ENCODE measurements at places on chromosomes 2 and 18.

GRCh38 chr18:35592298-35592697 lies 10.8 kb downstream of the GALNT1 start:
- peak; percentile 75 for DNase-seq

GRCh38 chr2:6970551-6970950 lies 53.3 kb downstream of the RNF144A start:
- no peak for DNase-seq

- DNase-seq = no peak
Observed at GRCh38 chr18:26424428-26425147, 123.8 kb downstream of the KCTD1 start.

GRCh38 chr2:191051825-191052778 lies 38.1 kb upstream of the STAT1 start:
- no peak for DNase-seq

DNA sequence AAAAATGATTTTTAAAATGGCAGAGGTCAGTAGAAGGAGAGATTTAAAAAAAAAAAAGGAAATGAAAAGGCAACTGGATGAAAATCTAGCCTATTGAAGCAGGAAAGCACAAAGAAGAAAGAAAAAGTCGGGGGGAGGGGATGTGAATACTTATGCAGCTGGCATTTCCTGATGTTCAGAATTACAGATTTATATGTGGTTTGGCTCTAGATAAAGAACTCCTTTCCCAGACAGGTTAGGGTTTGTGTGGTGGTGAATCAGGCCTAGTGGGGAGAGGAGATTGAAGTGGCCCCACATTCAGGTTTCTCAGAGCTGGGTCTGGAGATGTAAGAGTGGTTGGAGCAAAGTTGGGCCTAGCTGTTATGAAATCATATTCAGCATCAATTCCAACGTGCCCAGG lies 394.4 kb downstream of the FIGN start:
- no peak for DNase-seq

- peak; percentile 73 for DNase-seq
Observed at GRCh38 chr2:39469807-39470206, 32.7 kb upstream of the MAP4K3 start.

DNA sequence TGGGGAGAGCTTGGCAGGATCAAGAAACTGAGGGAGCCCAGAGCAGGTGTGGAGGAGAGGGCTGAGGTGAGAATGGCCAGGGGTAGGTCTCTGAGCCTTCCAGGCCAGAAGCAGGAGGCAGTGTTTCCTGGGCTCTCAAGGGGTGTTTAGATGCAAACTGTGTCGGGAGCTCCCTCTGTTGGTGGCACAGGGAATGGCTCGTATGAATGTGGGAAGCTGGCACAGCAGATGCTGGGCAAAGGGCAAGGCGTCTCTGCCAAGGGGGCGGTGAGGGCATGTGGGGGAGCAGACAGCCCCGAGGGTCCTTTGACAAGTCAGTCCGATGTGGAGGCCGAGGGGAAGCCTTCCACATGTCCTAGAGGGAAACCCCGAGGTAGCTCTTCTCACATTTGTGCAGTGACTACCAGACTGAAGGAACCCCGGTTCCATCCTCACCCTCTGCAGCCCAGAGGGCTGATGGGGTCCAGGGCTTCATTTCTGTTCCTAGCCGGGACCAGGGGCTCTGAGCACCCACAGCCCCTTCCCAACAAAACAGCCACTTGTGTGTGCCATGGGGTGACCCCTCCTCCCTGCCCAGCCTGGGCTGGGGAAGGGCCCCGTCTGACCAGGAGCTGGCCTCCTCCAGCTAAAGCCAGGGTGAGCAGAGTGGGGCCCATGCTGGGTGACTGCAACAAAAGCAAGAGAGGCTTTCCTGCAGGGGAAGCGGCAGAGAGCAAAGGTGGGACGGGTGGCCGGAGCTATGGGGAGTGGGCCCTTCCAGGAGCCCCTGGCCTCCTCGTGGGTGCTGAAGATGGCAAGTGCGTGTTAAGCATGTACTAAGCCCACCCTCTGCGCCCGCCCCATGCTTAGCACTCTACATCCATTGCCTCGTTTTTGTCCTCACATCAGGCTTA lies 103.4 kb downstream of the SEPTIN10 start:
- peak; percentile 61 for DNase-seq

GRCh38 chr2:207561386-207562080 lies 31.8 kb downstream of the CREB1 start:
- no peak for DNase-seq

- no peak for DNase-seq
Observed at GRCh38 chr2:187434342-187434785, 13.7 kb downstream of the CALCRL start.

DNA sequence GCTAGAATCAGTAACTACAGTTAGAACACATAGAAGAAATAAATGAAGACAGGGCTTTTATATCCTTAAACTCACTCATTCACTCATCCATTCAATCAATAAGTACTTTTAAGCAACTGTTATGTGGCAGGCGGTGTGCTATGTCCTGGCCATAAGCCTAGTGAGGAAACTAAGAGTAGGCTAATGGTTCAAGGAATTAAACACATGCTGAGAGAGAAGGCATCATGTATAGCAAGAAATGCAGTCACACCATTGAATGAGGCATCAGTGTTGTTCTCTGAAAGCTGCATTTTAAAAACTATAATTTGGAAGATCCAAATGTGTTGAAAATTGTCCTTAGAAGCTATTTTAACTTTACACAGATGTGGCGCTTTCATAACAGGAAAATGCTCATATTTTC lies 86.5 kb upstream of the DTNA start:
- no peak for DNase-seq

DNA sequence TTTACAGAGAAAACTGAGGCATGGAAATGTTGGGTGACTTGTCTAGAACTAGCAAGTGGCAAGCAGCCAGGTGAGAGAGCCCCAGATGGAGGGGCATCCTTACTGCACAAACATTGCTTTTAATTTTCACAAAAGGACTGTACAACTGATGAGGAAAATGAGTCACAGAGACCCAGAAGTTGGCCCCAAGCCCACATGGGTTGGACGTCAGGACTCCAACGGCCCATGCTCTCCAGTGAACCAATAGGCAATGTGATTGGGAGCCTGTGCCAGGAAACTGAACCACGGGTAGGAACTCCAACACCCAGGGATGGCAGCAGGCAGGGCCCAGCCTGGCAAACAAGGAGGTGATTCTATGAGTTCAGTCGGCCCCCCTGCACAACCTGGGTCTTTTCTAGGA lies 50.8 kb downstream of the PID1 start:
- DNase-seq = no peak

GRCh38 chr2:229050133-229050532 lies 221.0 kb downstream of the PID1 start:
- DNase-seq = no peak

GRCh38 chr2:70691497-70692140 lies 76.4 kb downstream of the ADD2 start:
- DNase-seq = no peak

Data from stimulated activated naive B cell treated with anti-CD40 and anti-IgM and Interleukin-4, amounts not matched to agents 10 μg/mL and 1 μg/mL and 100 μg/mL, for 72 hours (primary cell).